ENCODE measurements at places on chromosomes 3 and 15.
A peak's percentile ranks its signal among the peaks of the same experiment; 100 is the strongest.

GRCh38 chr15:78256044-78256437 is 8.3 kb upstream of the DNAJA4 start:
- no peak for DNase-seq

DNA sequence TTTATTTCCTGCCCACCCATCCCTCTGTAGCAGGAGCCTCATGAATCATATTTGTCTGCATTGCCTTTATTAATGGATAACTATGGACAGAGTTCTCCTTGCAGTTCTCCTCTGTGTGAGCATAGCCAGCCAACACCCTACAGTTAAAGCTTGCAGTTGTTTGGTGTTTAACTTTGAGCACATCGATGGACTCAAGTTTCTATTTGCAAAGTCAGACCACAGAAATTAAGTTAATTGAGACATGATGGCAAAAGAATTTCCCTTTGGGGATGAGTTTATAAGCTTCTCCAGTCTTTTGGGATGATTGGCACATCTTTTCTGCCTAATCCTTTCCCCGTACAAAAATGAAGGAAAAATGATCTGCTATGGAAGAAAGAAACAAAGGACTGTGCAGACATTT is 398.9 kb upstream of the THBS1 start:
- no peak for DNase-seq

- DNase-seq, result no peak
Measured at GRCh38 chr15:49793943-49794342, 173.1 kb downstream of the DTWD1 start.

- peak; percentile 87 for DNase-seq
Measured at GRCh38 chr3:150737874-150738679, 24.9 kb downstream of the SIAH2 start.

- peak; percentile 86 for DNase-seq
Measured at GRCh38 chr15:74535388-74536084, 5.5 kb upstream of the ARID3B start.

- DNase-seq, result no peak
Measured at GRCh38 chr3:72990701-72991395, 5.8 kb upstream of the PPP4R2 start.

GRCh38 chr3:149245738-149246451 is 24.3 kb upstream of the CP start:
- DNase-seq, result peak; percentile 92

GRCh38 chr15:50503144-50503543 is 43.3 kb downstream of the USP50 start:
- no peak for DNase-seq

DNA sequence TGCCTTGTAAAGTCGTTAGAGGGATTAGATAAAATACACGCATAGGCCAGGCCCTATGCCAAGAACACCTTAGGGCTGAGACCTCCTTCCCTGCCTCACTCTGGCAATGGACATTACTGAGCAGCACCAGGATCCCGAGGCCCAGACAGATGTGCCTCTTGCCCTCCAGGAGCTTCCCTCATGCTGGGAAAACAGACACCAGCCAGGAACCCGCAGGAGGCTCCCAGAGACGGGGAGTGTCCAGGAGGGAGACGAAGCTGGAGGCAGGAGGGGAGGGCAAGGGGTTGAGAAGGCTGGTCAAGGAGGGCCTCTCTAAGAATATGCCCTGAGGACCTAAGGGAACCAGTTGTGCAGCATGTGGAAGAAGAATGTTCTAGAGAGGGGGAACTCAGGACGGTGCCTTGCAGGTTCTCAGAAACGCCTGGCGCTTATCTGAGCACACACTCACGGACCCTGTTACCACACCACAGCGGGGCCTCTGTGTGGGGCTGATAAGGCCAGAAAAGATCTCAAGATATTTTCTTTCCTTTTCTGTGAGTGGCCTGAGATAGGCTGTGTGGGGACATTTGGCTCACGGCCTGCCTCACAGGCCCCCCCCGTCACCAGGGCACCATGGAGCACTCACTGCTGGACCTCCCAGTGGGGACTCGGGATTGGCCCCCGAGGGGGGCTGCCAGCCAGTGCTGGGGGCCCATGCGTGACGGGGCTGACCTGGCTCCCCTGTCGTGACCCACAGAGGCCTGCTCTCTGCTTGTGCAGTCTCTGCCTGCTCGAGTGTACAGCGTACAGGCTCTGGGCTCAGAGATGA is 22.0 kb upstream of the CYP11A1 start:
- DNase-seq, result no peak

GRCh38 chr15:74343797-74344127 is 23.7 kb downstream of the CYP11A1 start:
- no peak for DNase-seq

DNA sequence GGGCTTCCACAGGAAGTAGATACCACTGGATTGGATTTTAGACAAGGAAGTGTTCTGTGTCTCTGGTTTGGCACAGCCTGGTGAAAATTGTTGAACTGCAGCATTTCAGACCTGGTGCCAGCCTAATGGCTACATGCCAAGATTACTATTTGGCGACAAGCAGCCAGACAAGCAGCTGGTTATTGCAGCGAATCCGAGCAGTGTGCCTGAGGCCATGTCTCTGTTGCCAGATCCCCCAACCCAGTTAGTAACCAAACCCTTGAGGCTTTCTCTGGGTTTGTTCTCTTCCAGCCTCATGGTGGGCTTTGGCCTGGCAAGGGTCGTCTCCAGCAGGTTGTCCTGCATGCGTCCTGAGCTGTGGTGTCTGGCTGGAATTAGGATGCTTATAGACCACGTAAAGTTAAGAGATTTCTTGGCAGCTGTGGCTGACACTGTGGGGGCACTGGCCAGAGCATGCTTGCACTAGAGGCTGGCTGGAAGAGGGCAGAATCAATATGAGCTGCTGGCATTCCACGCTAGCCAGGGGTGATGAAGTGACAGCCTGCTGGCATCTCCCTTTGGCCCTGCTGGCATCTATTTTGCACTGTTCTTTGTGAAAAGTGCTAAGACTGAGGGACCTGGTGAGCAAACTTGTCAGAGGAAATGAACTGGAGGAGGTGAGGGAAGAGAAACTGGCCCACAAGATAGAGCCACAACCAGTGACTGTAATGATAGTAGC is 172.6 kb downstream of the RBMS3 start:
- peak; percentile 26 for DNase-seq

DNA sequence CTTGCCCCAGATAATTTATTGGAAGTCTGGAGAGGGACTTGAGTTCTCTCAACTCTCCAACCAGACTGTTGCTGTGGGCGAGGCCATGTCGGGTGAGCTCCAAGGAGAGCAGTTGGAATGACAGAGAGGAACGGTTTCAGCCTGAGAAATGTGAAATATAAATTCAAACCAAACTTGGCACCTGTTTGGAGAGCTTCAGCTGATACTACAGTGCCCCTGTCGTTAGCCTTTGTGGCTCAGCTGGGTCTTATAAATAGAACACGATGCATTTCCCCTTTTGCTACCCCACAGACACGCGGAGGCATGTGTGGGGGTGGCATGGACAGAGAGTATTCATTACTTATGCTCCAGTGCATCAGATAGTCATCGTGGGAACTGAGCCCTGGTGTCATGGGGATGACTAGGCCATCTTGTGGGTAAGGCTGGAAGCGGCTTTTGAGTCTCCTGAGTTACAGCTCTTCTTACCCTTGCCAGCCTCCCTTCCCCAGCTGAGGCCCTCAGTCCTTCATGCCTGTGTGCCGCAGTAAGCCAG is 15.6 kb downstream of the SMAD3 start:
- DNase-seq, result no peak

DNA sequence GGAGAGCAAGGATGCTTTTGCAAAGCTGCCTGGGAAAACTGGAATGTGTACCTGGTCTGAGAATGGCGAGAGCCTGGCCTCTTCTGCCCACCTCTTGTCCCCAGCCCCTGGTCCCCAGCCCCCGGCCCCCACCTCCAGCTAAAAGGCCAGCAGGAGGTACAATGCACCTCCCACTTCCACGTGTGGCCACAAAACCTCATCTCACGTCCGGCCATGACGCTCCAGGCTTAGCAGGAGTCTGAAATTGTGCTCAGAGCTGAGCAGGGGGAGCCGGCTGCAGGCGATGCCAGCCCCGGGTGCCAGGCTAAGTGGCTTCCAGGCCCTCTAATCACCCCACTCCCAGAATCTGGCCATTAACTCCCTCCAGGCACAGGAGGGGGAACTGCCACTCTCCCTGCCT is 83.1 kb upstream of the PRR20G start:
- DNase-seq, result no peak

- DNase-seq, result no peak
Measured at GRCh38 chr3:147921051-147921450, 511.9 kb downstream of the ZIC1 start.

DNA sequence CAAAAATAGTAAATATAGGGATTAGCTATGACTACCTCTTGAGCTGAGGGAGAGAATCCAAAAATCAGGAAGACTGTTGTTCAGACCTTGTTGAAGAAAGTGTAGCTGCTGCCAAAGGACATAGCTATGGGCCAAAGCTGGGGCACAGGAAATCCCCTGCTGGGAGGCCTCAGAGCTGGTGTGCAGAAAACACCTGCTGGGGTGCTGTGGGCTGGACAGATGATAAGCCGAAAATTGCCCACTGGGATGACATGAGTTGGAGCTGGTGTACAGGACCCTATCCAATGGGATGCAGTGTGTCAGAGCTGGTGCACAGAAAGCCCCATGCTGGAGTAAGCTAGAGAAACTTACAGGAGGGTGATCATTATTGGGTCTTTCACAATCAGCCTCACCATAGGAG is 121.9 kb downstream of the NEO1 start:
- no peak for DNase-seq

DNA sequence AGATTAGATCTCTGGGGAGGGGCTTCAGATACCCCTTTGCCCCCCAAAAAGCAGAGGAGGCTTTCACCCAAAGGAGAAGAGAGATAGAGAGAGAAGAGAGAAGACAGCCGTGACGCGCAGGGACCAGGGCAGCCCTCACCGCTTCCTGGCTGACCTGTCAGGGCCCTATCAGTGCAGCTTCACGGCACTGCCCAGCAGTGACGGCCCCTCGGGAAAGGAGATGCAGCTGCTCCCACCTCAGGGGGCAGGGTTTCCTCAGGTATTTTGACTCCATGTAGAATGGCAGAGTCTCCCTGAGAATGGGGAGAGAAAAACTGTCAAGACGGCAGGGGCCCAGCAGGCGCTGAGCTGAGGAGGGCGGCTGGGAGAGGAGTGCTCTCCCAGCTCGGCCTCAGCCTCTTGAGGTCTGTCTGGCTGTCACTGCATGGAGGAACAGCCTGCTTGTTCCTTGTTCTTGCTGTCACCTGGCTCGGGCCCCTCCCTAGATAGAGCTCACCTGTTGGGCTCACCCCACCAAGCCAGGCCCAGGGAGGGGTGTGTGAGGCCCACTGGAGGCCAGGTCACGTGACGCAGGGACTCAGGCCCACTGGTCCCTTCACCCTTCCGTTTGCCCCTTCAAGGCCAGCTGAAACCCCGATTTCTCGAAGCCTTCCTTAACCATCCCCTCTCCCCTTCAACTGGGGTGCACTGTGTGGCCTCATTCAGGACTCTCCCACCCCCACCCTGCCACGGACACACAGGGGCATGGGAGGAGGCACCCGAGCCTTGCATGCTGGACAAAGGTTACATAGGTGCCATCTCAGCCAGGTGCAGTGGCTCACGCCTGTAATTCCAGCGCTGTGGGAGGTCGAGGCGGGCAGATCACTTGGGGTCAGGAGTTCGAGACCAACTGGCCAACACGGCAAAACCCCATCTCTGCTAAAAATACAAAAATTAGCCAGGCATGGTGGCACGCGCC is 28.2 kb downstream of the LOXL1 start:
- no peak for DNase-seq

GRCh38 chr3:101828276-101828675 is 21.0 kb upstream of the NFKBIZ start:
- DNase-seq, result no peak

- DNase-seq, result no peak
Measured at GRCh38 chr15:94912760-94913159, 681.4 kb downstream of the MCTP2 start.

- DNase-seq, result no peak
Measured at GRCh38 chr3:196378146-196378841, 40.1 kb upstream of the TM4SF19 start.

GRCh38 chr3:2938711-2939110 is 171.5 kb downstream of the IL5RA start:
- DNase-seq, result no peak

DNA sequence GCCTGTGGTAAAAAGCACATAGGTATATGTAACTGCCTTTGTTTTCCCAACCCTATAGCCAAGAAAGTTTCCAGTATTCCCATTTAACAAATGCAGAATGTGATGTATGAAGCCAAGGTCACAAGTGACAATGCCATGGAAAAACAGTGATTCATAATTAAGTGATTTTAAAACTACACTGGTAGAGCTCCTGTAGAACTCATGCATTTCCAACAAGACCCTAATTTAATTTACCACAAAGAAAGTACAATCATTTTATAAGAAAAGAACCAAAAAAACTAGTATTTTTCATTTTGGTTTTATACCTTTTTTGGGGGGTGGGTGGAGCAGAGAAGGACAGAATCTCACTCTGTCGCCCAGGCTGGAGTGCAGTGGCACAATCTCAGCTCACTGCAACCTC is 82.0 kb downstream of the STAG1 start:
- DNase-seq, result no peak

DNA sequence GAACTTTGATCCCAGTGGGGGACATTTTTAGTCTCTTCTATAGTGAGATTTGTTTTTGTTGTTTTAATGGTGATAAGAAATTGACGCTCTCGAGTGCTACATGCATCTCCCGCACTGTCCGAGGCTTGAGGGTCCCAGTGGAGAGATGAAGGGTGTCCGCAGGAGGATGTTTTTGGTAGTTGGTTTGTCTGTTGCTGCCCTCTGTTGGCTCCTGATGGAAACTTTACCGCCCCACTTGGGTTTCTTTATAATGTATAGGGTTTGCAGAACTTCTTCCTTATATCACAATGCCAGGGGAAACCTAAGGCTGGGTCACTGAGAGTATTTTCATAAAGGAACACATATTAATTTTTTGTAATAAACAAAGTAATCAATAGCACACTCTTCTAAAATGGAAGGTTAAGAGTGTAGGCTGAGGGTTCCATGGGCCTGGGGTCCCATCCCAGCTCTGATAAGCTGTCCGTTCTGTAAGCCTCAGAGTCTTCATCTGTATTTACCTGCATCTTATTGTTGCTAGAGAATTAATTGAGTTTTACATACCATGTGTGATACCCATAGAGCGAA is 185.3 kb upstream of the FEZF2 start:
- DNase-seq, result peak; percentile 26

DNA sequence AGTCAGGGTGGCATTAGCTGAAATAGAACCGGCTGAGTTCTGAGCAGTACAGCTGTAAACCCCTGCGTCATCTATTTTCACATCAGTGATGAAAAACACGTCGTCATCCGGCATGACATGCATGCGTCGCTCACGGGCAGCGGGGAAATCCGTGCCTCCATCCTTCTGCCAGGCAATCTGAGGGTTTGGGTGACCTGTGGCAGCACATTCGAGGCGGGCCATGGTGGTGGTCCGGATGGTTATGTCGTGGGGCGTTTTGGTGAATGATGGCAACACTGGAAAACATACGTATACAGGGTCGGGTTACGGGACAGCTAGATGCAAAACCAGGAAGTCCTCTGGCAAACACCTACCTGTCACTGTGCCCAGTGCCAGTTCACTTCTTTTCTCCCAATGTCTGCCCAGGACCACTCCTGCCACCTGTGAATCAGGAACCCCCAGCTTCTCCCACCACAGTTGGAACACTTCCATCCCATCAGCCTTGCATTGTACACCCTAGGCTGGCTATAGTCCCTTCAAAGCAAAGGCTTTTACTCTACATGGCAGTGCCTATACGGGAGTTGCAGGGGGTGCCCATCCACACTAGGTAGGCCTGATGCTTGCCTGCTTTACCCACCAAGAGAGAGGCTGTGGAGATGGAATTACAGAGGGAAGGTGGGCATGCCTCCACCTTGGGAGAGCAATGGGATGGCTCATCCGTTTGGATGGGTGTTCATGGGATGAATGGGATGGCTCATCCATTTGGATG is 116.7 kb downstream of the LRIG1 start:
- no peak for DNase-seq
